IPS DF 19.7 (cell line): ENCODE measurements at places on chromosomes 5 and 9.

DNA sequence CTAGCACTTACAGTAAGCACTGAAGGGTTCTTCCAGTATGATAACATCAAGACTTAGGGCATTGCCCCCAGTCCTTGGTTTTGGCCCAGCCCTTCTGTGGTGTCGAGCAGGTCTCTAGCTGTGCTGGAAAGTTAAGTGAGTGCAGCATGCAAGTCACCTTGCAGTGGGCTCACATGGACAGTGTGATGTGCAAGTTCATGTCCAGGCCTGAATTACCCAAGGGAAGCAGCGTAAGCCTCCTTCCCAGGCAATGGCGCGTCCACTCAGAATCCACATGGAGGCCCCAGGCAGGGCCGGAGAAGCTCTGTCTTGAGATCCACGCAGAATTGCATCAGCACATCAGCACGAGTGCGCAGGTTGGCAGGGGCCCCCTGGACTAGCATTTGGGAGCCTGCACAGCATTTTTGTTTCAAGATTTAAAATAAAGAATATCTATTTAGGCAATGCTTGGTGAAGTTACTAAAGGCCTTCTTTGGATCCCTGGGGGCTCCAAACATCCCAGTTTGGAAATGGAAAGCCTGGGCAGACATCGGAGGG is 108.4 kb upstream of the ALDH1B1 start:
- DNase-seq = no peak

DNA sequence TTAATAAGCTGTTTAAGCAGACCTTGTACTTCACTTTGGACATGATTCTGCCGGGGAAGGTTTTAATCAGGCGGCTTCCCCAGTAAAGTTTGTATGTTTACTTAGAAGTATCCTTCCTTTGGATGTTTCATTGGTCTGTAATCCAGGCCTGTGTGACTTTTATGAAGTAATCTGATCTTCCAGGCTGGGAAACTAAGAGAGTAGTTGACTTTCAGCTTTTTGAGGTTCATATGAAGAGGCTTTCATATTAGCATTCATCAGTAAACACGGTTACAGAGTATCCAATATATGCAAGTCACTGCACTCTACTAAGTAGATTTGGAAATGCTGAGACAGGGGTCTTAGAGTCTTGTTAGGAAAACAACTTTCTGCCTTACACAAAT is 1.1 kb downstream of the DNAJC21 start:
- no peak for DNase-seq

GRCh38 chr5:39698838-39699560 is 274.2 kb upstream of the DAB2 start:
- DNase-seq = no peak

DNA sequence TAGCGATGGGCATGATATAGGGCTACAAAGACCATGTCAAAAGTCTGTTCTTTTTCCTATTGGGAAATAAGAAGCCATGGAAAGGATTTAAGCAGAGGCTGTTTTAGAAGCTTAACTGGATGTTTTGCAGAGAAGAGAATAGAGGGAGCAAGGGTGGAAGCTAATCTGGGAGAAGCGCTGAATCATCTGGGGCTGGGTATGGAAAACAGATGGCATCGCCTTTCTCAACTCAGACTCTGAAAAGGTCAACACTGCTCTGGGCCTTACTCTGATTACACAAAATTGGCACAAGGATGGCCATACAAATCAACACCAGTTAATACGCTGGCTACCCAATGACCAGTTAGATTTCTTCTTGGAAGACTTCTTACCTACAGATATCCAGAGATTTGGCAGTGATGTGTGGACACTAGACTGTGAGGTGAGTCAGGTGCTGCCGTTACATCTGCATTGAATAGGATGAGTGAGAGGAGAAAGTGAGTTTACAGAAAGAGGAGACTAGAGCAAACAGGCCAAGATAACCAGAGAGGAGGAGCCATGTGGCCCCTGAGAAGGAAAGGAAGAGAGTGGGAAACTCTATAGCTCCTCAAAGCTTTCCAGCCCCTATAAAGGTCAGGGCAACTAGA is 6.2 kb upstream of the TCERG1 start:
- DNase-seq = no peak

DNA sequence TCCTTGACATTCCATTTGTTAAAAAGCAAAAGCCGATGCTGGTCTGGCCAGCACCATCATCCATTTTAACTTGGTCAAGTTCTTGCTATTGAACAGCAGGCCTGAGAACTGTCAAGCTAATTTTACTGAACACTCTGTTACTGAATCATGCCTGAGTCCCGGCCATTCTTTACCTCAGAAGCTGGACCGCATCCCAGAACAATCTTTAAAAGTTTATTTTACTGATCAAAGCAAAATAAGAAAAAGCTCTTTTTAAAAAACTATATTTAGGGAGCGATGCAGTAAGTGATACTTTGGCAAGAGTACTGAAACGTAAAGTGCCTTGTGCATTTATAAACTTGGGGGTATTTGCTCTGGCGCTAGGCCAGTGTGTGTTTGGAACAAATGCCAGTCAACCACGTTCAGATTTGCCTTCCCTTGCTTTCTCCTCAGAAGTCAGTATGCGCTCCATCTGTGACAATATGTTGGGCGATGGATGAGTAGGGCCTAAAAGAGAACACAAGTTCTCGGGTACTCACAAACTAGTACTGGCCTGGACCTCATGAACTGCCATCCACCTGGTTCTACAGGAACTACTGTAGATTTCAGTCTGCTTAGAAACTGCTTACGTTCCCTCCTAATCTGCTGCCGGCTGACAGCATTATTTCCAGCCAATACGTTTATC is 161.9 kb downstream of the MAPKAP1 start:
- no peak for DNase-seq

- DNase-seq = no peak
Observed at GRCh38 chr9:6460189-6460768, 47.3 kb downstream of the UHRF2 start.
